Hindlimb muscle (tissue), 1 donor: ENCODE measurements at places on chromosomes 2 and 18.

DNA sequence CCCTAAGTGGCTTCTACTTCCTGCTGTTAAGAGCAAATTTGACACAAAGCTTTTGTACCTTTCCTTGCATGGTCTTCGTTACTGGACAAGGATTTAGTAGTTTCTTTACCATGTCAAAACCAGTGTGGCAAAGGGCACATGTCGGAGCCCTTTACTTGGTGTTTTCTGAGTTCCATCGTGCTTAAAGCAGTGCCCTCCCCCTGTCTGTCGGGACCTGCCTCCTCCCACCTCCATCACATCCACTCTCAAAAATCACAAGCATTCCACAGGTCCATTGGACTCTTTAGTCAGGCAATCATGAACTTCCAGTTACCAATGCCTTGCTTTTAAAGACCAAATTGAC lies 763 bp downstream of the CCDC141 start:
- DNase-seq: no peak

GRCh38 chr2:48474574-48475298 lies 55.2 kb upstream of the STON1 start:
- peak; percentile 56 for DNase-seq

- no peak for DNase-seq
Observed at GRCh38 chr2:98771721-98772524, 41.0 kb upstream of the MGAT4A start.

DNA sequence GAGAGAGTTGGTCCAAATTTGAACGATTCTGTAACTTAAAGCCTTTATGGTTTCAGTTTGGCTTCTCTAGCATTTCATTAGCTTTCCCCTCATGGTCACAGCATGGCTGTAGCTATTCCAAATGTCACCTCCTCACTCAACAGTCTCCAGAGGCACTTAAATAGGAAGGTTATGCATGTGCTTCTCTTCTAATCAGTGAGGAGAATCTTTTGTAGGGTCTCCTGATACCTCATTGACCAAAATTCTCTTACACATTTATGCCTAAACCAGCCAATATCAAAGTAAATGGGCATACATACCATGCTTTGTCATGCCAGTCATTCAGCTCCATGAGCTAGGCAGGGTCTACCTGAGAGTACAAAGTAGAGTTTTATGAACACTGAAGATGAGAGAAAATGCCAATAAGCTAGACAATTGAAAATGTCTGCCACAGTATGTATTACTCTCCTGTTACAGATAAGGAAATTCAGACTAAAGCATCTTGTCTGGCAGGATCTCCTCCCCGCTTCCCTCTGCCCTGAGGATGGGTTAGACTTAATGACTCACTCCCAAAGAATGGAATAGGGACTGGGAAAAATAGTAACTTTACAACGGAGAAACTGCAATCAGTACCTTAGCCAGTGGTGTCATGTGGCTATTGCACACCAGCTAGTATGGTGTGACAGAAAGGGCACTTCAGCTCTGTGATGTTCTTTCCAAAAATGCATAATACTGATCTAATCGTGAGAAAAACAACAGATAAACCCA lies 15.4 kb downstream of the DSG2 start:
- no peak for DNase-seq

DNA sequence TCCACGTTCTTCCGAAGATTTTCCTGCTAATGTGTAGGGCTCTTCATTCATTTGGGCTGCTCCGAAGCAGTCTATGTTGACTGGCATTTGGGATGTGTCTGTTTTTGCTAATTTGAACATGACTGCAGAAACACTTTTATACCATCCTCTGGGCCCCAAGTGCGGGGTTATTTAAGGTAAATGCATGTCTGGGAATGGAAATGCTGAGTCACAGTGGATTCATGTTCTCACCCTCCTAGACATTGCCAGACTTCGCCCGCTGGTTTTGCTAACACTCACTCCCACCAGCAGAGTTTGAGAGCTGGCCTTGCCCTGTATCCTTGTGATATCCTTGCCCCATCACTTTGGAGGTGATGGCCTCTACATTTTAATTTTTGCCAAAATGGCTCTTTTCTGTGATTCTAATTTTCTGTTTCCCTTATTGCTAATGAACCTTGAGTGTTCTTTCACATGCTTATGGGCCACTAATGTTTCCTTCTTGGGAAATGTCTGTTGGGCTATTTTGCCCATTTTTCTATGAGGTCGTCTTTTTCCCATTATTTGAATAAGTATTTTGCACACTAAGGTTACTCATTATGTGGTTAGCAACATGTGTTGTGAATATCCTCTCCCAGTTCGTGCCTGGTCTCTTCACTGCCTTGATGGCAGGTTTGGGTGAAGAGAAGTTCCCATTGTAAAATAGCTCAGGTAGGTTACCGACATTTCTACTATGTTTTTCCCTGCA lies 204.1 kb downstream of the GLI2 start:
- no peak for DNase-seq

DNA sequence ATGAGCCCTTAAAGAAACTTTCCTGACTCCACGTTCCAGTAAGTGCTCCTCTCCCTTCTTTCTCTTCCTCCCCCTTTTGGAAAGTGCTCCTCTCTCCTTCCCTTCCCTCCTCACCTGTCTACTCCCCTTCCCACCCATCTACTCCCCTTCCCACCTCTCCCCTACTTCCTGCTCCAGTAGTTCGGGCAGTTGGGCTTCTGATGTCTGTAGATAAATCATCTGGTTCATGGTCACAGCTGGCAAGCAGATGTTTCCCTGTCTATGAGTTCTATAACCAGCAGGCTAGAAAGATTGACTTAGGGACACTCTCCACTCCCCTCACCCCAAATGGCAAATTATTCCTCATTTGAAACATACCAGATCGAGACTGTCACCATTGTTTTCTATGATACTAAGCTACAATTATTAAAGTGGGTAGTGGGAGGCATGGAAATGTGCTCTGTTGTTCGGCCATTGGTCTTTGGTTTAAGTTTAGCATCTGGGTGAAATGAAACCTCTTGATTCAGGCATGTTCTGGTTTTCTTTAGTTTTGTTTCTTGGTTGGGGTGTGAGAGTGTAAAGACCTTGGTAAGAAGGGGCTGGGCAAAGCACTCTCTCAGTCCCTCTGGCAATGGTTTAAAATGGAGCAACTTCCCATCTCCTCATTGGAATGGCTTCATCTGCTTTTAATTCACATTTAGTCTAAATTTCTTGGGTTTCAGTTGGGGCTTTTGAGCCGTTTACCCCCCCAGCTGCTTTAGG lies 413.2 kb upstream of the SPRED2 start:
- DNase-seq: no peak

- DNase-seq: no peak
Observed at GRCh38 chr18:64053246-64053645, 83.4 kb downstream of the SERPINB8 start.

DNA sequence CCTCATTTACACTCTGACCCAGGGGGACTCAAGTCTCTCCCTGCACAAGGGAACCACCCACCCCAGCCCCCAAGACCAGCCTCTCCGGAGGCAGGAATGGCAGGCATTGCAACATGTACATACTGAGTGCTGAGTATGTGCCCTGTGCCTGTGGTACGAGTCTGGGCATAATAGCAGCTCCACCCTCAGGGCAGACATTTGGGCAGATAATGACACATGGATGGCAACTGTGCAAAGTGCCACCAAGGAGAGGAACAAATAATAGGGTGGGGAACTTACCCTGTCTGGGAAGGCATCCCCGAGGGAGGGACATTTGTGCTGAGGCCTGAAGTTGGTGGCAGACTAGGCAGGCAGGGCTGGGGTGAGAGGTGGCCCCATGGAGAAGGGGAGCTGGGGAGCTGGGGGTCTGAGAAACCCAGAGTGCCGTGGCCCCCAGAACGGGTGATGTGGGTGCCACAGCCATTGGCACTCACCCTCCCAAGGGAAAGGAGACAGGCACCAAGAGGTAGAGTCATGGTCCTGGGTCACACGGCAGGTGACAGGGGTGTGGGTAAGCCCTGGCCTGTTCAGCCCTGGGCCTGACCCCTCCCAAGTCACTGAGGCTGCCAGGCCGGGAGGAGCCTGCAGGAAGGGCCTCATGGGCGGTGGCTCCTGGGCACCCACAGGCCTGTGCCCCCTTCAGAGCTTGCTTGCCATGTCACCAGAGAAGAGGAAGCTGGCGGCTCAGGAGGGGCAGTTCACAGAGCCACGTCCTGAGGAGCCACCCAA lies 15.7 kb upstream of the GPR17 start:
- no peak for DNase-seq

- no peak for DNase-seq
Observed at GRCh38 chr18:9513971-9514512, 38.7 kb downstream of the RALBP1 start.

- no peak for DNase-seq
Observed at GRCh38 chr2:134290358-134290757, 36.5 kb downstream of the MGAT5 start.

DNA sequence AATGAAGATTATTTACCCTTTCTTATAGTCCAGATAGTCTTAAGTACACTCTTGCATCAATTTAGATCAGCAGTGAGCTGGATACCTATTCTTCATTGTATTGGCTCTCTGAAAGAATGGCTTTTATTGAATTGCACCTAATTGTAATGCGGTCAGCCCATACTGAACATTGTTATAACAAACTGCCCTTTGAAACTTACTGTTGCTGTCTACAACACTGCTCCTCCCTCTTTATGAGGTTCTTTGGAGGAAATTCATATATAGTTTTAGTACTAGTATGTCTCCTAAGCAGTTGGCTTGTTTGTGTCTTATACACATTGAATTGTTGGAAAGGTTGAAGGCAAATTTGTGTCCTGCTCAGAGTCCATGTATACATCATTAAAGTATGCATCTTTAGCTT lies 66.5 kb upstream of the UGP2 start:
- DNase-seq: no peak

DNA sequence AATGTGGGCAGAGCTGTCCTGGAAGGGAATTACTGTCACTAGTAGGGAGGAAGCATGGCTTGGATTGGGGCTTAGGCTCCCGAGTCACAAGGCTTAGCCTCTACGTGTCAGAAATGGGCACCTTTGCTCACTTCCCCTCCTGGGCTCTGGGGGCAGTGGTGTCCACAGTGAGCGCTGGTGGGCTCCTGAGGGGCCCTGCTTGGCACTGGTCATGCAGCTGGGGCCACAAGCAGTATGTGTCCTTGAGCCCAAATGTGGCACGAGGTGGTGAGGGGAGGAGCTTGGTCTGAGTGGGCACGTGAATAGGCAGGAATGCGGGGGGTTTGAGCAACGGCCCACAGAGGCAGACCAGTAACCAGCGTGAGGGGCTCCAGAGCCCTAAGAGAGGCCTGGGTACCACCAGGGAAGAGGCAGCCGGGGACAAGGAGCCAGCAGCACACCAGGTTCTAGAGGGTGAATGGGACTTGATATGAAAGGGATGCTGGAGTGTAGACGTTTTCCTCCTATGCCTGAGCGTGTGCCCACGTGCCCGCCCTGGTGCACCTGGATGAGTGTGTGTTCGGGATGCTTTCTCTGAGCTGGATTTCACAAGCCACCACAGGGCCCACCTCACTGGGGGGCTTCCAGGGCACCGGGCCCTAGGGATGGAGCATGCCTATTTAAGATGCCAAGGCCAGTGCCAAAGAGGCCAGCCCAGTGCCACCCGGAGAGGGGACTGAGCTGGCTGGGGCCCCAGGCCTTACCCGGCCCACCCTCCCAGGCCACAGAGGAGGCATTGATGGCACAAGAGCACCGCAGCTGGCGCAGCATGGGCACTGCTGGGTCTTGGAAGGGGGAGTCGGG lies 22.8 kb upstream of the PTMA start:
- DNase-seq: no peak

DNA sequence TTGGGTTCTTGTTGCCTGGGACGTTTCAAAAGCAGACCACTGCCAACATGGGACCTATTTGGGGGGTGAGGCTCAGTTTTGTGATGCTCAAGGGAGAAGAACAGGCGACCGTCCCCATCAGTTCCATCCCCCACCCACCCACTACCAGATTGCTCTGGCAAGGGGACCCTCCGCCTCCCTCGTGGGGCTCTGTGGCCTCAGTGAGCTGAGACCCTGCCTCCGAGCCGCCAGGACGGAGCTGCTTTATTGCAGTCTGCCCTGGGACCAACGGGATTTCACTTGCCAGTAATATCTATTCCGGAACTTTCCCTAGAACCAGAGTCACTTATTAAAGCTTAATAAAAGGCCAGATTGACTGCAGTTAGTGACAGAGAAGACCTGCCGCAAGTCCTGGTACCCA lies 146.3 kb downstream of the KLHL29 start:
- DNase-seq: no peak

- no peak for DNase-seq
Observed at GRCh38 chr2:166373105-166373504, 2.6 kb downstream of the SCN9A start.

GRCh38 chr2:102401865-102402264 lies 21.1 kb upstream of the IL18RAP start:
- DNase-seq: no peak

DNA sequence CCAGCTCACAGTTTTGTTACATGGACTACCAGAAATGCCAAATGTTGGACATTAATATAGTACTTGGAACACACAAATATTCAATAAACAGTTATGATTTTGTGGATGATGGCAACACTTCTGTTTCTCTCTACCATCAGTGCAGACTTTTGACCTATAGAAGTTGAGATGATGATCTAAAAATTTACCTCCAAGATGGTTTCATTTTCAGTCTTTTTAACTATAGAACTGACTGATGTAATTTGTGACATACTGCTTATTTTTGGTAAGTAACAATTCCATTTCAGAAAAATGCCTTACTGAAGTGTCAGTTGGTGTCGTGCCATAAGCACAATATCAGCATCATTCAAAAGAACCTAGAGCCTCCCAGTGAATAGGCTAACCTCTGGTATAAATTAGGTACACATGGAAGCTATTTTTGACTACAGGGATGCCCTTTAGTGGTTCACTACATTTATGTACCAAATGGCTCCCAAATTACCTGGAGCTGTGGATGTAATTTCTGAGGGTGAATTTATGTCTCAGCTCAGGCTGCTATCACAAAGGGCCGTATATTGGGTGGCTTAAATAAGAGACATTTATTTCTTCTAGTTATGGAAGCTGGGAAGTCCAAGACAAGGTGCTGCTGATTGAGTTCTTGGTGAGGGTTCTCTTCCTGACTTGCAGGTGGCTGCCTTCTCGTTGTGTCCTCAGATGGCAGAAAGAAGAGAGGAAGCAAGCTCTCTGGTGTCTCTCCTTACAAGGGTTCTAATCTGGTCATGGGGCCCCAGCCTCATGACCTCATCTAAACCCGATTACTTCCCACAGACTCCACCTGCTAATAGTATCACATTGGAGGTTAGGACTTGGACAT lies 66.5 kb downstream of the ALPK2 start:
- no peak for DNase-seq

GRCh38 chr2:71526141-71526540 lies 72.8 kb downstream of the DYSF start:
- DNase-seq: no peak

GRCh38 chr2:218655751-218656150 lies 3.7 kb downstream of the ZNF142 start:
- no peak for DNase-seq

DNA sequence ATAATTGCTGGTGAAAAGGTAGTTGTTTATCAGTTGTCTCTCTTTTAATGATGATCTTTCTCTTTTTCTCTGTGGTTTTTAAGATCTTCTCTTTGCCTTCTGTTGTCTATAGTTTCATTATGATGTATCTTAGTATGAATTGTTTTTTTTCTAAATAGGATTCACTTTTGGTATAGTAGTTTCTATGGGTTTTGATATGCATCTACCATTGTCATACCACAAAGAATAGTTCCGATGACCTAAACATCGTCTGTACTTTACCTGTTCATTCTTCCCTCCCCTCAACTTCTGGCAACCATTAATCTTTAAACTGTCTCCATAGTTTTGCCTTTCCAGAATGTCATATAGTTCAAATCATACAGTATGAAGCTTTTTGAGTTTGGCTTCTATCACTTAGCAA lies 19.6 kb downstream of the RDH14 start:
- no peak for DNase-seq

GRCh38 chr18:31684279-31685096 lies at the start of gene B4GALT6:
Gene B4GALT6, minus strand, starts transcription at chr18:31684581. Its CDS starts 155 bp downstream, at chr18:31684426.
- peak; percentile 56 for DNase-seq
